Muscle of back (tissue), 13 donors: ENCODE measurements at places on chromosomes 11 and 22. TPM values are rescaled to one million over a fixed set of nuclear protein-coding genes. Genes with fewer than 3 reads are reported as not detected.
A peak's percentile ranks its signal among the peaks of the same experiment; 100 is the strongest.

The RFPL2 gene
- not detected for polyA plus RNA-seq

The MS4A3 gene
- 0.75 TPM for polyA plus RNA-seq

The PTPRJ gene
- 3.8 TPM for polyA plus RNA-seq

GRCh38 chr11:2237457-2238238, 32.7 kb downstream of the ASCL2 start:
- DNase-seq: no peak

- DNase-seq: no peak
Measured at GRCh38 chr11:73862986-73863385, 13.7 kb downstream of the COA4 start.

DNA sequence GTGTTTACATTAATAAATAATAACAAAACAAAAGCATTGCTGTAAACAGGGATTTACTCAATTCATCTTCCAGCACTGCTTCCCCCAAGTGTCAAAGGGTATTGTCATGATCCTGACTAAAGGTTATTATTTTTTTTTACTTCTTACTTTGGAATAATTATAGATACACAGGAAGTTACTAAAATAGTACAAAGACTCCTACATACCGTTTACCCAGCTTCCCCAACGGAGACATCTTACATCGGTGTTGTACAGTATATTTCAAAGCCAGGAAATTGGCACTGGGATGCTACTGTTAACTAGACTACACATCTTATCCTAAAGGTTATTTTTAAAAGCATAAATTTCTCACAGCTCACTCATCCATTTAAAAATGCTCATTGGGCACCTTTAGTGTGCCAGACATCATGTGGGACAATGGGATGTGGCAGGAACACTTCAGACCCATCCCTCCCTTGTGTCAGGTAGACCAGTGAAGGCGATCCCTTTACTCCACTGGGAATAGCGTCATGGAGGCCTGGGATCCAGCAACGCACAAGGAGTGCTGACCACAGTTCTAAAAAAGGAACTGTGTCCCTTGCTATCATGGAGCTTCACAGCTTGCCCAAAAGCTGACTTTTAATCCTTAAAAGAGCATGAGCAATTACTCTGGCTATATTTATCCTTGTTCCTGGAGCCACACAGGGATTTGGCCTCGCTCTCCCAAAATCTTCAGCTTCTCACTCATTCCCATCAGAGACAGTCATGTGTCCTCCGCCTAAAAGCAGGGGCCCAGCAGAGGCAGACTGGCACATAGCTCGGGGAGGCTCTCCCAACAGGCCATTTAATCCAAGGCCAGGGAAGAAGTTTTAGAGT, 3.1 kb upstream of the IRAG1 start:
- DNase-seq: no peak

- DNase-seq: peak; percentile 48
Measured at GRCh38 chr11:128417607-128418324, 169.6 kb downstream of the ETS1 start.

DNA sequence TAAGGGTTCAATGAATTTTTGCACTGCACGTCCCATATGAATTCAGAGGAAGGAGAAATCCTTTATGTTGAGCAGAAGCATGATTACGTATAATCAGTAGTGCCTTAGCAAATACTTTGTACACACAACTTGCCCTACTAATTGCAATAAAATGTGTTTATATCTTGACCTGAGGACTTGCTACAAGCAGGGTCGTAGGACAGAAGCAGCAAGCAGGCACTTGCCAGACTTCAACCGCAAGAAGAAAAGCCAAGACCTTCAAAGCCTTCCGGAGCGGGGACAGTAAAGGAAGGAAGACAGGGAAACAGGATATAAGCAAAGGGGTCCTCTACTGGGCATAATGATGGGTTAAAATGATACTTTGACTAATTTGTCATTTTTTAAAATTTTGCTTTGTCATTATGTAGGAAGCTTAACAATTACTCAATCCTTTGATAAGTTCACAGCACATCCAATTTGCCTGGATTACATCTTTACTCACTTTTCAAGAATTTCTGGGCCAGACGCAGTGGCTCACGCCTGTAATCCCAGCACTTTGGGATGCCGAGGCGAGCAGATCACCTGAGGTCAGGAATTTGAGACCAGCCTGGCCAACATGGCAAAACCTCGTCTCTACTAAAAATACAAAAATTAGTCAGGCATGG, 23.2 kb upstream of the UBASH3B start:
- no peak for DNase-seq

- no peak for DNase-seq
Measured at GRCh38 chr11:88813233-88813915, 252.4 kb downstream of the GRM5 start.

DNA sequence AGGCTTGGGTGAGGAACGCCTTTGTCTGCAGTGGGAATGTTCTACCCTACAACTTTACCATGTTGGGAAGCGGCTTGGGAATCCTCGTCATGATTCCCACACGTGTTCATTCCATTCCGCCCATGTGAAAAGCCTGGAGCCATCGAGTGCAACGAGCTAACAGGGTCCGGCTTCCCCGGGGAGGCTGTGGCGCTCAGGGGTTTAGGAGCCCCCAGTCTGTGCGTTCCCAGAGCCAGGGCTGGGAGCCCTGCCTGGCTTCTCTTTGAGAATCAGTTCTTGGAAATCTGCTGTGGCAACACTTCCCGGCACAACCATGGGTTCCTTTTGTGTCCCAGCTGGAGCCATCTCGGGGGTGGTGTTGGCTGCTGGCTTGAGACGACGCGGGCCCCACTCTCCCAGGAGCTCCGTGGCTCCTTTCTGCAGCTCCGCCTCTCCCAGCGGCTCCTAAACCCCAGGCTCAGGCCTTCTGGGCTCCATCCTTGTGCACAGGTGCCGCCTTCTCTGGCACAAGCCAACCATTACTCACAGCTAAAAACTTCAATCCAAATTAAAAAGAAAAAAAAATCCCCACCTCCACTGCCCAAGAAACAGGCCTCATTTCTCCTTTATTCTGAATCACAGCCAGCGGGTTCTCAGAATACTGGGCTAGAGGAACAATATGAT, 18.7 kb upstream of the PPFIA1 start:
- DNase-seq: peak; percentile 13

- no peak for DNase-seq
Measured at GRCh38 chr22:25629613-25630012, 65.1 kb downstream of the GRK3 start.

DNA sequence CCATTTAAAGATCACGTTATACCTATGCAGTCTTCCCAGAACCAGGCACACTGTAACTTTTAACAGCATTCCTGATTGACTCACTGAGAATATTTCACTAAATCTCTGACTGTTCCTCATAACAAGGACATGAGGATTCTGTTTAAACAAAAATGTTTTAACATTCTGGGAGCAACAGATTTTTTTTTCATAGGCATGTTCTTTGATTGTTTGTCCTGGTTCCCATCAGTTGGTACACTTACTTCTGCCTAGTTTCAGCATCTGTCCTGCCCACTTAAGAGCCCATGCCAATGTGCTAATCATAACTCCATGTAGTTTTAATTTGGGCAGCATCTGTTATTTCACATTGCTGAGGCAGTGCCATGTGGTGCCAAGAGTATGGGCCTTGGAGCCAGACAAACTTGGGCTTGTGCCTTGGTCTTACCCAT, 138.5 kb upstream of the CTSC start:
- peak; percentile 49 for DNase-seq

- no peak for DNase-seq
Measured at GRCh38 chr11:39192671-39193070, 2266.8 kb downstream of the LRRC4C start.

- no peak for DNase-seq
Measured at GRCh38 chr11:128246810-128247594, 340.4 kb downstream of the ETS1 start.

DNA sequence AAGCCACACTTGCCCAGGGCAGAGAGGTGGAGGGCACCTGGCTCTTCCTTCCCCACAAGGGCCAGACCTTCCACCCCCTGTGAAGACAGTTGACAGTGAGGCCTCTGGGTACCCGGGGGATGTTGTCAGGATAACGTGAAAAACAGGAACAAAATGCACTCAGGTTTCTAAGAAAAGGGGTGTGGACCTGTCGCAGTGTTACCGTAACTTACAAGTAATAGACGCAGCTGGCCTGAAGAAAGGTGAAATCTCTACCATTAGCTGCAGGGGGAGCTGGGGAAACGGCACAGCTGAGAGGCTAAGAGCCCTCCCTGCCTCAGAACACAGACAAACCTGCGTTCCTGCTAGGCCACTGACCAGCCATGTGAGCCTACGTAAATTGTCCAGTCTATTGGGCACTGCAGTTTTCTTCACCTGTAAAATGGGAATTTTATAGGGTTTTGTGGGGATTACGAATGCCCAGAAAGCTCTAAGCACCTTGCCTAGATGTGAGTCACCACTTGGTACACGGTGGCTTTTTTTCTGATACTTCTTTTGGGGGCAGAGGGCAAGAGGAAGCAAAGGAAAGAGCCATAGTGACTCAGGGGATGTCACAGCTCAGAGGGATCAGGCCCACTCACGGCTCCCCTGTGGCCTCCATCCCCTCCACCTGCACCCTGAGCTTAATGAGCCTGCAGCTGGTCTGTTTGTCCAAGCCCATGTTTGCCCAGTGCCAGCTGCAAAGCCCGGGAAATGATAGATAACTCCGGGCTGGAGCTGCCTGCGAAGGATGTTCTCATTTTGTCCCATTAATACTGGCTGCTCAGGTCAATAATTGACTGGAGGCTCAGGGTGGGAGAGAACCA, 18.4 kb upstream of the CABP7 start:
- no peak for DNase-seq

- peak; percentile 51 for DNase-seq
Measured at GRCh38 chr11:10032935-10033334, 261.1 kb downstream of the SBF2 start.

DNA sequence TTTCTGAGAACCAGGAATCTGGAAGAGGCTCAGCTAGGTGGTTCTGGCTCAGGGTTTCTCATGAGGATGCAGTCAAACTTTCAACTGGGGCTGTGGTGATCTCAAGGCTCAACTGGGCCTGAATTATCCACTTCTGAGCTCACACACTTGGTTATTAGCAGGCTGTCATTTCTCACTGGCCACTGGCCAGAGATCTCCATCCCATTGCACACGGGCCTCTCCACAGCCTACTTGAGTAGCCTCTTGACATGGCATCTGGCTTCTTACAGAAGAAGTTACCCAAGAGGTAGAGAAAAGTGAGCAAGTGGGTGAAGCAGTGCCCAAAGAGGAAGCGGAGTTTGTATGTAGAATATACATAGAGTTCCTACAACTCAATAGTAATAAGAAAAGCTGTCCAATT, 16.0 kb downstream of the CALCA start:
- DNase-seq: no peak
